ENCODE measurements at places on chromosomes 16 and 17.

GRCh38 chr16:30985401-30986128 is 558 bp downstream of the HSD3B7 start:
- DNase-seq, result peak; percentile 43

DNA sequence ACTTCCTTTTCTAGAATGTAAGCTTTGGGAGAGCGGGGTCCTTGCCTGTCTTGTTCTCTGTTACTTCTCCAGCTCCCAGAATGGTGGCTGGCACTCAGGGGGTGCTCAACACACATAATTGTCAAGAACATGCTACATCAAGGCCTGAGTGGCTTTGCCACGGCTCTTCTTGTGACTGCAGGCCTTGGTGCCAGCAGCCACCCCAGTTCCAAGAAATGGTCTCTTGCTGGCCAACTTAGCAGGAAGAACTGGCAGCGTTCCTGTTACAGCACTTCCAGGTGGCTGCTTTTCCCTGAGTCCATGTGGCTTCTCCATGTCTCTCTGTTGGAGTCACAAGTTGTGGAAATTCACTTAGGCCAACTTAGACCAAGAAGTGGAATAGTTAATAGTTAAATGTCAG is 36.1 kb downstream of the PRKCB start:
- no peak for DNase-seq

DNA sequence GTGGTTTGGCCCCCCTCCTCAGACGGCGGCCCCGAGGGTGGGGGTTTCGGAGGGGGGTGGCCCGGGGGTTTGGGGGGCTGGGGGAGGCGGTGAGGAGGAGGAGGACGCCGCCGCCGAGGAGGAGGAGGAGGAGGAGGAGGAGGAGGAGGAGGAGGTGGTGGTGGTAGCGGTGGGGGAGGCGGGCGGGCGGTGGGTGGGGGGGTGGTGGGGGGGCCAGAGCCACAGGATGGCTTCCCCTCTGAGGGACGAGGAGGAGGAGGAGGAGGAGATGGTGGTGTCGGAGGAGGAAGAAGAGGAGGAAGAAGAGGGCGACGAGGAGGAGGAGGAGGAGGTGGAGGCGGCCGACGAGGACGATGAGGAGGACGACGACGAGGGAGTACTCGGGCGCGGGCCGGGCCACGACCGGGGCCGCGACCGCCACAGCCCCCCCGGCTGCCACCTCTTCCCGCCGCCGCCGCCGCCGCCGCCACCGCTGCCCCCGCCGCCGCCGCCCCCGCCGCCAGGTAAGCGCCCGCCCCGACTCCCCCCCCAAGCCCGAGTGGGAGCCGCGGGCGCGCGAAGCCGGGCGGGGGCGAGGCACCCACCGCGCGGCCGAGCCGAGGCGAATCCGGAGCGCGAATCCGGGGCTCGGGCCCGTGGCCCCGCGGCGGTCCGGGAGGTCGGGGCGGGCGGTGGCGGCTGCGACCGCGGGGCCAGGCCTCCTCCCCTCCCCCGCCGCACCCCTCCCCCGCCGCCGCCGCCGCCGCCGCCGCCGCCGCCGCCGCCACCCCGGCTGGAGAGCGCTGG is 3.8 kb upstream of the CHD3 start:
- DNase-seq, result peak; percentile 28

- DNase-seq, result no peak
These were observed 34.2 kb upstream of the NOS2 start for GRCh38 chr17:27834571-27834970.

- no peak for DNase-seq
These were observed 1.4 kb downstream of the MCRIP2 start for GRCh38 chr16:643050-643368.

DNA sequence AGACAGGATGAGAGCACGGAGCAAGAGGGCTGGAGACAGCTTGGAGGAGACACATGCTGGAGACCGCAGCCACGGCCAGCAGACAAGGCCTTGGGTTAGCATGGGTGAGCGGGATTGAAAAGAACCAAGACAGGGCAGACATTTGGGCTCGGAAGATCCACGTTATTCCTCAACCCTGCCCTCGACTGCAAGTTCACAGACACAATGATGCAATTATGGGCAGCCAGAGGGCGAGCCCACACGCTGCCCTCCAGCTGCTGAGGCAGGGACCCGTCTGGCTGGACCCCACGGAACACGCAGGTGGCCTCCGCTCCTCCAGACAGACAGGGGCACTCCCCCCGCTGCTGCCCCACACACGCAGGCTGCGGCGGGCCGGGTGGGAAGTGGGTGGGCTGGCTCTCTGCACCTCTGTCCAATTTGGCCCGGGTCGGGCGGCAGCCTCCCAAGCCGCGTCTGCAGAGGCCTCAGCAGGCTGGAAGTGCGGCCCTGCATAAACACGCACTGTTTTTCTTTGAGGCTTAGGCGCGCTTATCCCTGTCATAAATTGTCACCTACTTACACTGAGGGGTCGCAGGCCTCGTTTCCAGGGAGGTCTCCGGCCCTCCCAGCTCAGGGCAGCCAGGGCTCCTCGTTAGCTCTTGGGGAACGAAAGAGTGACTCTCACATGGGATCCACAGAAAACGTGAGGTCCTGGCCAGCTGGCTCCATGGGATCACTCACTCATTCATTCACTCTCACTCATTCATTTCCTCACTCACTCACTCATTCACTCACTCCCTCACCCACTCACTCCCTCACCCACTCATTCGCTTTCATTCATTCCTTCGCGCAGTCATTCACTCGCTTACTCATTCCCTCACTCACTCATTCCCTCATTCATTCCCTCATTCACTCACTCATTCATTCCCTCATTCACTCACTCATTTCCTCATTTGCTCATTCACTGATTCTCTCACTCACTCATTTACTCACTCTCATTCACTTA is 303.9 kb downstream of the C16orf95 start:
- DNase-seq, result peak; percentile 21

GRCh38 chr16:87201052-87201451 is 116.1 kb downstream of the C16orf95 start:
- peak; percentile 50 for DNase-seq

- no peak for DNase-seq
These were observed 532 bp downstream of the ARRB2 start for GRCh38 chr17:4710693-4711634.

GRCh38 chr17:43832168-43832975 is 574 bp downstream of the MPP3 start:
- peak; percentile 43 for DNase-seq

GRCh38 chr17:18145811-18146210 is 37.3 kb downstream of the MYO15A start:
- DNase-seq, result no peak

DNA sequence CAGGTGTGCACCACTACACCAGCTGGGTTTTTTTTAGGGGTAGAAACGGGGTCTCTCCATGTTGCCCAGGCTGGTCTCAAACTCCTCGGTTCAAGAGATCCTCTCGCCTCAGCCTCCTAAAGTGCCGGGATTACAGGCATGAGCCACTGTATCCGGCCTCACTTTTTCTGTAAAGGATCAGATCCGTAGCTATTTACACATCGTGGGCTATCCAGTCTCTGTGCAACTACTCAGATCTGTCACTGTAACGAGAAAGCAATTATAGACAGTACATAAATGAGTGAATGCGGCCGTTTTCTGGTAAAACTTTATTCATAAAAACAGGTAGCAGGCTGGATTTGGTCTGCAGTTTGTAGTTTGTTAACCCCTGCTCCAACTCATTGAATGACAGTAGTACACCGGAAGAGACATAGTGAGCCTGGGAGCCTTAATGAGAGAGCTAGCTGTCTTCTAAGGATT is 44.5 kb downstream of the VMP1 start:
- no peak for DNase-seq

DNA sequence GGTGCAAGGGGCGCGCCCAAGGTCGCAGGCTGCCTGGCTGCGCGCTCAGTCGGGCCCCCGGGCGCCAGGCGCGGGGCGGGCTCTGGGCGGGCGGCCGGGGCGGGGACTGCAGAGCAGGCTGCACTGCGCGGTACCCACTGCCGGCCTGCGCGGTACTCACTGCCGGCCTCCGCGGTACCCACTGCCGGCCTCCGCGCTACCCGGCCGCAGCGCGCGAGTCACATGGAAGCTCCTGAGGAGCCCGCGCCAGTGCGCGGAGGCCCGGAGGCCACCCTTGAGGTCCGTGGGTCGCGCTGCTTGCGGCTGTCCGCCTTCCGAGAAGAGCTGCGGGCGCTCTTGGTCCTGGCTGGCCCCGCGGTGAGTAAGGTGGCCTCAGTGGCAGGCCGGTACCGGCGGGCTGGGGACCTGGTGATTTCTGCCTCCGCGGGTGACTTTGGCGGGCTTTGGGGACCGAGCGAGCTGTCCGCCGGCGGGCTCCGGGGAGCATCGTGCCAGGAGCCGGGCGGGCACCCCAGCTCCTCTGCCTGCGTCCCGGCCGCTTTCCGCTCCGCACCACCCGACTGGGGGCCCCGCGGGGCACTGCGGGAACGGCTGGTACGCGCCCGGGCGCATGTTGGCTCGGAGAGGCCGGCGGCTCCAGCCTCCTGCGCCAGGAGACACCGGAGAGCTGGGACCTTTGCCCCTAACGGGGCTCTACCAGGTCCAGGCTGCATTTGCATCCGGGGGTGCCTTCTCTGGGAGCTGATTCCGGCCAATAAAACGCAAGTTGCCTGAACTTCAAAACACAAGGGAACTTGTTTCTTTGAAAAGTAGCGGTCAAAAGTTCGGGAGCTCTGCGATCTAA is at the start of gene SLC47A1:
Gene SLC47A1, plus strand, starts transcription at position 137 of the 844 bp plus-strand sequence. Its CDS starts 86 bp downstream, at position 223.
- DNase-seq, result peak; percentile 51

DNA sequence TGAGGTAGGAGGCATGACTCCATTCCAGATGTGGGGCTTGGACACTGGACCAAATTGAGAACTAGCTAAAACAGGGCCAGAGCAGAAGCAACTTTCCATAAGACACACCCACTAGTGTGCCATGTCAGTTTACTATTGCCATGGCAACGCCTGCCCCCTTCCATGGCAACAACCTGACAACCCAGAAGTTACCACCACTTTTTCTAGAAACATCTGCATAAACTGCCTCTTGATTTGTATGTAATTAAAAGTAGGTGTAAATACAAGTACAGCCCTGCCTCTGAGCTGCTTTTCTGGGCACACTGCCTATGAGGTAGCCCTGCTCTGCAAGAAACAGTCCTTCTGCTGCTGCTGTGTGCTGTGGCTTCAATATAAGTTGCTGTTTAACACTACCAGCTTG is 19.5 kb upstream of the SCNN1B start:
- DNase-seq, result no peak

DNA sequence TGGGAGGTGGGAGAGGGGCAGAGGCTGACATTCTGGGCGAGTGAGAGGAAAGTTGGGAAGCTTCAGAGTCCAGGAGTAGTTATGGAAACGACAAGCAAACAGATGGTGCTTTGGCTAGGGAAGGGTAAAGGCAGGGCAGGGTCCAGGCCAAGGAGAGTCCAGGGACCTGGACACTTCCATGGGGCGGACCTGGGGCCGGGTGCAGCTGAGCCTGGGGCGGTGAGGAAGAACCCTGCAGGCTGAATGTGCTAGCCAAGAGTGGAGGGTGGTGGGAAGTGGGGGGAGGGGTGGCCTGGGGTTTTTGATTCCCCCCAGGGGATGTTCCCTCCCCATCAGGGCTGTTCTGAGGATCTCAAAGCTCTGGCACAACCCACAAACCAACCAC is 2.6 kb downstream of the PPP1R9B start:
- DNase-seq, result no peak

DNA sequence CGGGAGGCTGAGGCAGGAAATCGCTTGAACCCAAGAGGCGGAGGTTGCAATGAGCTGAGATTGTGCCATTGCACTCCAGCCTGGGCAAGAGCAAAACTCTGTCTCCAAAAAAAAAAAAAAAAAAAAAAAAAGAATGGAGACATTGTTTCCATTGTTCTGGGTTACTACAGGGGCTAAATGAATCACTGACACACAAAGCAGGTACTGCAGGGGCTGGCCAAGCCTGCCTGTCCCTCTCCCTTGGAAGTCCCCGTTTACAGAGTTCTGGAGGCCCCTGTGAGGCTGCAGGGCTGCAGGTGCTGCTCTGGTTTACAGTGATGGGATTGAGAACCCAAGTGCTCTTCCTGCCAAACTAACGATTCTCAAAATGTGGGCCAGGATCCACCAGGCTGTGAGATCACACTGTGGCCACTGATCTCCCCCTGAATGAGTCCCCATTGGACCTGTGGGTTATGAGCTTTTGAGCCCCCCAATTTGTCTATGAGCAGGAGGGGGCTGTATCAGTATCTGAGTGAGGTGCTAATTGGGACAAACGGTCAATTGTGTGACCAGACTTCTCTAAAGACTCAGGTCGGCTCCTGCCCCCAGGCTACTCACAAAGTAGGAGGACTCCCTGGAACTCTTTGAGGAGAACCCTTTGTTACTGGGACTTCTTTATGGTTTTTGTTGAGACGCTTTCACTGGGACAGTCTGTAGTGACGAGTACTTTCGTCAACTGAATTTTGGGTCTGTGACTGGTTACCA is 39.0 kb downstream of the DNAH17 start:
- DNase-seq, result no peak

DNA sequence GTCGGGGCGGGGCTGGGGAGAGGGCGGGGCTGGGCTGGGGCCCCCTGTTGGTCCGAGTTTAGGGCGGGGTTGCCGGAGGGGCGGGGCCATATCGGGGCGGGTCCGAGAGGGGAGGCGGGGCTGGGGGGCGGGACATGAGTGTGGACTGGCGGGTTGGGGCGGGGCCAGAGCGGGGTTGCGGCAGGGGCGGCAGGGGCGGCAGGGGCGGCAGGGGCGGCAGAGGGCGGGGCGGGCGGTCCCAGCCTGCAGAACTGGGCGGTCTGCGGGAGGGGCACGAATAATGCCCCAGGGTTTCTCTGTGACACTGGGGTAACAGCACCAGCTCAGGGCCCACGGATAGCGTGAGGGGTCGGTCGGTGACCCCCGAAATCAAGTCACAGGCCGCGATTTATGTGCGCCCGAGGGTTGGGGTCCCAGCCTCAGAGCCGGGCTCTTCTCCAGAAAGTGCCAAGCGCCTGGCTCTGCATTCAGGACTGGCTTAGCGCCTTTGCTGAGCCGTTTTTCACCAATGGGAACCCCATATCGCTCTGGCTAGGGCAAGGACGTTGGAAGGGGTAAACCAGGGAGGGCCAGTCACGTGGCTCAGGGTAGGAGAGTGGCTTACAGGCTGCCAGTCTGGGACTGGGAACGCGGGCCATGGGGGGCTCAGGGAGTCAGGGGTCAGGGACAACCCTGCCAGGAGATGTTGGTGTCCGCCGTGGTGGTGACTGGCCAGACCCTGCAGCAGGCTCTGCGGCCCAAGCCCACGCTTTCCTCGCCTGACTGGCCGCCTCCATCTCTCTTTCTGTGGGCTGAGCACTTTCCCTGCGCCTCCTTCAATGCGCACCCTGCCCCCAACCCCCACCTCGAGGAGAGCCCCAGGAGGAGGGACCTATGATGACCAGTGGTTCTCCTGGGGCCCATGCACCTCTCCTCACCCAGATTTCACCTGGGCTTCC is 1.2 kb upstream of the METTL26 start:
- peak; percentile 95 for DNase-seq

DNA sequence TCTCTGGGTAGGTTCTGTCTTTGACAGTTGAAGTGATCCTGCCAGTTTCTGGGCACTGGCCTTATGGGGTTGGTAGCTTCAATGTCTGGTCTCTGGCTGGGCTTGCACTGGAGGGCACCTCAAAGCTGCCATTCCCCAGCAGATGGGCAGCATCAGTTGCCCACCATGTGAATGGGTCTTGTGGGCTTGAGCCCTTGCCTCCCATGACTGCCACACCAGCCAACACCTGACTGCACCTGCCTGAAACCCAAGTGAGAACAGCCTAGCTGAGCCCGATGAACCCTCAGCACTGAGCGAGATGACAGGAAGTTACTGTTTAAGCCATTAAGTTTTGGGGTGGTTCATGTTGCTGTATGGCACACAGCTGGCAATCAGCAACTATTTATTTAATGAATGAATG is 69.1 kb upstream of the AXIN2 start:
- no peak for DNase-seq

GRCh38 chr16:66483689-66484452 is 56.8 kb downstream of the BEAN1 start:
- DNase-seq, result peak; percentile 80

Data from testis (tissue), 5 donors.